ENCODE measurements at places on chromosomes 7 and 10.
A peak's percentile ranks its signal among the peaks of the same experiment; 100 is the strongest.

DNA sequence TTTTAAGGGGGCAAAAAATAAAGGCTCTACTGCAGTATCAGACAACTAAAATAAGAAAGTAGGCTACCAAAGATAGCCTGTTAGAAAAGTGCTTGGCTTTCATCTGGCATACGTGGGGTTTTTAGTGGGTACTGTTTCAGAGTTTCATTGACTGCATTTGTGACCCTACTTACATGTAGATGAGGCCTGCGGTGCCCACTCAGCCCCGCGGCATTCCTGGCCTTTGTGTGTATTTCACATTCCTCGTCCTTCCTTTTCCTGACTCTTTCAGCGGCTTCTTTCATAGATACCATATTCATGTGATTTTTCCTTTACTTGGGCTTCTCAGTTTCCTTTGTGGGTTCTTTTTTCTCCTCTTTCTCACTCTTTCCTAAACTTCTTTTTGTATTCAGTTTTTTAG is 50.7 kb downstream of the UBE3C start:
- no peak for DNase-seq

- no peak for DNase-seq
These were observed 98.0 kb upstream of the GATA3 start for GRCh38 chr10:7956508-7956907.

DNA sequence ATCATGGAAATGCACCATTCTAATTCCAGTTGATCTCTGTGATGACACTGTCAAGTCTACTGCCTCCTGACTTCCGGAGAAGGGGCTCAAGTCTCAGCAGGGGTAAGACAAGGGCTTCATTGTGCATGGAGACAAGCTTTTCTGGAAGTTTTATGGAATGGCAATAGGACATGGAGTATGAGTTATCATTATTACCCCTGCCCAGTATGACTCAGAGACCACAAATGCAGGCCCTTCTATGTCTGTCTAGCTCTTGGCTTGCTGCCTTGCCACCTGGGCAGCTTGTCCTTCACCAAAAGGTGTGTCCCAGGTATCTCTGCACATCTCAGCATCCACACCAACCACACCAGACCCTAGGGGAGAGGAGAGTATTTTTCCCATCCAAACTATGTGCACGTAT is 34.9 kb upstream of the KIAA1217 start:
- DNase-seq = no peak

GRCh38 chr10:71203716-71204115 is 8.7 kb upstream of the UNC5B start:
- no peak for DNase-seq

GRCh38 chr10:47361293-47361692 is 13.1 kb downstream of the RBP3 start:
- DNase-seq = peak; percentile 3

GRCh38 chr7:105841866-105842265 is 34.5 kb downstream of the ATXN7L1 start:
- DNase-seq = no peak

DNA sequence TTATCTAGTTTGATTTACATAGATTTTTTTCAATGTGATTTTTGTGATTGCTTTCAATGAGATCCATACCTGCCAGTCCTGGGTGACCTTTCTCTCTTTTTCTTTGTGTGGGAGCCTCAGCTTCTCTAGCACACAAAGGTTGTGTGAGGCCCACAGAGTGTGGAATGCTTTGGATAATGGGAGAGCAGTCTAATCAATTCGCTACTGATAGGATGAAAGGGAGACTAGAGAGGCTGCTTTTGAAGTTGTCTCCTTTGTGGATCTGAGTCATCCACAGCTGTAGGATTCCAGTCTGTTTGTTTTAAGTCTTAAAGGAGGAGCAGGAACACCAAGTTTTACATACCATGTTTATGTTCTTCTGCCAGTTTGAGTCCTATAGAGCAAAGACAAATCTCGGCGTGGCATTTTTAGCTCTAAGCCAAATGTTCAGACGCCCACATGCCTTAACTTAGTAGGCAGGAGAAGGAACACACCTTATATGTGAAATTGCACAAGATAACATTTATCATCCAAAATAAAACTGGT is 330.0 kb downstream of the ARL4A start:
- DNase-seq = no peak

GRCh38 chr10:4622384-4622783 is 203.6 kb upstream of the AKR1E2 start:
- DNase-seq = no peak

DNA sequence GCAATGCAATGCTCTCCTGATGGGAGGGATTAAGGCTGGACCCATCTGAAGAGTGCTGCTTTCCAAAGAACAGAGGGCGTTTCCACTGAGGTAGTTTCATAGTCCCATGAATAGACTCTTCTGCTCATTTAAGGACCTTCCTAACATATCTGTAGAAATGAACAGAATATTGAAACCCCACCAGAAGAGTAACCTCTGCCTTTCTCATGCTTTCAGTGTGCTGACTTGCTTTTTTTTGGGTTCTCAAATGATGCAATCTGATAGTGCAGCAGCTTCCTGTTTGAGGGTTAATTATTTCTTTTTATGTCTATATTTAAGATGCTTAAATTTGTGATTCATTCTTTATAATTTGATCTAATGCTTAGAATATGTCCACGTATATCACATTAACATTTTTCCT is 82.2 kb downstream of the GATA3 start:
- no peak for DNase-seq

DNA sequence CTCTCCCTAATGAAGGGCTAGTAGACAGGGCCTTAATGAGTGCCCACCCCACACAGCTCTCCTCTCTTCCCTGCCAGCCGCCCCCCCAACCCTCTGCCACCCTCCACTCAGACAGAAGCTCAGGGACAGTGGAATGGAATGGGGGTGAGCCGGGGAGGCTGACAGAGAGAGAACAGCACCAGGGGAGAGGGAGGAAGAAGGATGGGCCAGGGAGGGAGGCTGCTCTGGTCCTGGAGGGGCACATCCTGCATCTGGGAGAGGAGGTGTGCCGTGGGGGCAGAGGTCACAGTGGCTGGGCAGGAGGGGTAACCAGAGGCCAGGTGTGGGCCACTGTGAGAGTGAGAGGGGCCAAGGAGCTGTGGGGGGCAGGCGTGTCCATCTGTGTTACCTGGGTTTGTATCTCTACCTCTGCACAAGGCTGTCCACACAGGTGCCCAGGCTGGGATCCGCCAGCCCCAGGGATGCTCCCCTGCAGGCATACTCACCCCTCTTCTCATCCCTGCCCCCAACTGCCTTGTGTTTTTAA is 2.4 kb downstream of the NYAP1 start:
- no peak for DNase-seq

- DNase-seq = no peak
These were observed 659.4 kb downstream of the MAGI2 start for GRCh38 chr7:78794101-78794500.

DNA sequence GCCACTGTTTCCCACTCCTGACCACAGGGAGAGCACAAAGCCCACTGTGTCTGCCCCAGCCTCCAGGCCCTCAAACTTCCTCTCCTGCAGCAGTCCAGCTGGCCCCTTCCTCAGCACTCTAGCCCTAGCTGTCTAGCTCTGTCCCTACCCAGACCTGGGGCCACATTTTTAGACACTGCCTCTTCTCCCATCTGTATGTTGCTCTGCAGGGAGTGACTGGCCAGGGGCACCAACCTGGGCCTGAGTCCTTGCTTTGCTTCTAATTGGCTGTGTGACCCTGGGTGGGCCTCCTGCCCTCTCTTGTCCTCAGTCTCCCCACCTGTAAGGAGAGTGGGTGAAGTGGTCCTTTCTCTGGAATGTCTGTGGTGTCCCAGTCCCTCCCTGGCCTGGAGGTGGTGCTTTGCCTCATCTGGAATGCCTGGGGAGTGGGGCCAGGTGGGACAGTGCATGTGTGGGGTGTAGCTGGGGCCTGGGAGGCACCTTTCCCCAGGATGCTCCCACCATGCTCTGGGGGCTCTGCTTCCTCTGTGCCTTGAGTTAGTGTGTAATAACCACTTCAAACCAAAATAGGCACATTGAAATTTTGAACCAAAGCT is 25.1 kb downstream of the AQP1 start:
- no peak for DNase-seq

All from CD4-positive, alpha-beta T cell treated with Interleukin-15 for 4 hours (primary cell).